Endodermal cell (in vitro differentiated cells): ENCODE measurements at places on chromosomes 3 and 15.
A peak's percentile ranks its signal among the peaks of the same experiment; 100 is the strongest.

- no peak for DNase-seq
These were observed 2.9 kb upstream of the DIS3L start for GRCh38 chr15:66290518-66290917.

DNA sequence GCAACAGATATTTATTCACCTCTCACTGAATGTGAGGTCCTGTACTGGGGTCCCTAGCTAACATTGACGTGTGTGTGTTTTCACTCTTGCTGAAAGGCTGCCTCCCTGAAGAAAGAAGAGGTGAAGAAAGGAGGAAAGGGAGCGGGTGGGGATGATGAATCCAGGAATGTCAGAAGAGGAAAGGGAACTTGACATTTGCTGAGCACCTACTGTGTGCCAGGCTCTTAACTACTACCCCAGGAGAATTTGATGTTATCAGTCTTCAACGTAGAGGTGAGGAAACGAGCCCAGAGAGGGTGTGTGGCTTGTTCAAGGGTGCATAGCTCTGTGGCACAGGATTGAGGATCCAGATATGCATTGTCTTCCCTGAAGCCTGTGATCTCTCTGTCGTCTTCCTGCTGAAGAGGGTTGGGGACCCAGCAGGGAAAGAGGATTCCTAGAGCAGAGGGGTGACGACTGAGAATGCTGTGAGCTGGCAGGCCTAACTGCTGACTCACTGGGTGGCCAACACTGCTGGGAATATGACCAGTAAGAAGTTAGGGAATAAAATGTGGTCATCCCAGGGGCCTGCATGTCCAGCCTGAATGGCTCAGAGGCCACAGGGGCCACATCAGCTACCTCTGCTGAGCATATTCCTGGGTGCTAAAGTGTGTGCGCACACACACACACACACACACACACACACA lies 6.6 kb upstream of the ATP2B2 start:
- peak; percentile 67 for DNase-seq

- DNase-seq: peak; percentile 29
These were observed 13.0 kb downstream of the TGM5 start for GRCh38 chr15:43253431-43254403.

GRCh38 chr3:189334064-189334920 lies 162.5 kb downstream of the TPRG1 start:
- no peak for DNase-seq

- no peak for DNase-seq
These were observed 160.9 kb downstream of the TIGIT start for GRCh38 chr3:114454551-114455251.

DNA sequence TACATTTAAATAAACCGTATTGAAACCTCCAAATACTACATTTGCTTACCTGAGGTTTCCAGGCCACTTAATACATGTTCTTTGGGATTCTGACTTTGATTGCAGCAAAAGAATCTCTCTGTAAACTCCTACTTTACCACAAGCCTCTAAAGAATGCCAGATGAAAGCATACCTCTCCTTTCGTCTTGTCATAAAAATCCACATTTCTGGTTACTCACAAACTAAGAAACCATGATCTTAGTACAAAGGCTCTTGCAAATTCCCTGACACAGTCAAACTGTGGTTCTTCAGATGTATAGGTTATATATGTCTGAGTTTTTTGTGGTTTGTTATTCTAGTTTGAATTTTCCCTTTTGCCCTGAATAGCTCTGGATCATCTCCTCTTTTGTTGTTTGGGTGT lies 188.4 kb downstream of the RAP2B start:
- no peak for DNase-seq

- no peak for DNase-seq
These were observed 45.4 kb downstream of the COMMD2 start for GRCh38 chr3:149706905-149707304.

DNA sequence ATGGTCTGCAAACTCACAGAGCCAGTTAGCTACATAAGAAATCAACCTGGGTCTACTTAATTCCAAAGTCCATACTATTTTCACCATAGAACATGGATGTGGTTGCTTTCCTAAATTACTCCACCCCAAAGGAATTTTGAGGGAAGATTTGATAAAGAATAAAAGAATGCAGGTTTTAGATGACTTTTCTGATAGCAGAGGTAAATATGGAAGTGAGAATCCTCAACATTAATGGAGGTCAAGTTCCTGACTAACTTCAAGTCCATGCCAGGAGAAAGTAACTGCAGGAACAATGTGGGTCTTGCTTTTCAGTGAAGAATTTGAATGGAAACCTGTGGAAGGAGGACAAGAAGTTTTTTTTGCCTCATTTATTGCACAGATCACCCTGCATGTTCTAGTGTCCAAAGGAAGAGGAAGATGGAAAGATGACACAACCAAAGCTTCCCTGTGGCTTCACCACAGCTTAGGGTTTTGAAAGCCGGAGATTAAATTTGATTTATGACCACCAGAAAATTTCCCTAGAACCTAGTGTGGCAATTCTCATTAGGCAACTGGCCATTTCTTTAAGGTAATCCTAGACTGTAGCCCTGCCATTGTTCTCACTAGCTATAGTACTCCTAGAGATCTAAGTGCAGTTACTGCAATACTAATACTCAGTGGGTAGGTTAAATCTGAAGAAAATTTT lies 429.7 kb downstream of the RAP2B start:
- DNase-seq: no peak

DNA sequence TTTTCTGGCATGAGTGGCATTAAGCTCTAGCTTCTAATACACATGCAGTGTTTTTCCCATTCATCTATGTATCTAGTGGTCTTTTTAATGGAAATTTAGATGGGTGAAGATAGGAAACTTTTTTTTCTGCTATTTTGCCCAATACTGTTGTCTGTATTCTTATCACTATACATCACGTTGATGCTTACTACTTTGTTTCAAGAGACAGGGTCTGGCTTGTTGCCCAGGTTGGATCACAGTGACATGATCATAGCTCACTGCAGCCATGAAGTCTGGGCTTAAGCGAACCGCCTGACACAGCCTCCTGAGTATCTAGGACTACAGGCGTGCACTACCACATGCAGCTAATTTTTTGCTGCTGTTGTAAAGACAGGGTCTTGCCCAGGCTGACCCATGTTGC lies 84.6 kb downstream of the PEAK1 start:
- DNase-seq: no peak

- DNase-seq: peak; percentile 88
These were observed 4.1 kb upstream of the AMOTL2 start for GRCh38 chr3:134378384-134378783.

DNA sequence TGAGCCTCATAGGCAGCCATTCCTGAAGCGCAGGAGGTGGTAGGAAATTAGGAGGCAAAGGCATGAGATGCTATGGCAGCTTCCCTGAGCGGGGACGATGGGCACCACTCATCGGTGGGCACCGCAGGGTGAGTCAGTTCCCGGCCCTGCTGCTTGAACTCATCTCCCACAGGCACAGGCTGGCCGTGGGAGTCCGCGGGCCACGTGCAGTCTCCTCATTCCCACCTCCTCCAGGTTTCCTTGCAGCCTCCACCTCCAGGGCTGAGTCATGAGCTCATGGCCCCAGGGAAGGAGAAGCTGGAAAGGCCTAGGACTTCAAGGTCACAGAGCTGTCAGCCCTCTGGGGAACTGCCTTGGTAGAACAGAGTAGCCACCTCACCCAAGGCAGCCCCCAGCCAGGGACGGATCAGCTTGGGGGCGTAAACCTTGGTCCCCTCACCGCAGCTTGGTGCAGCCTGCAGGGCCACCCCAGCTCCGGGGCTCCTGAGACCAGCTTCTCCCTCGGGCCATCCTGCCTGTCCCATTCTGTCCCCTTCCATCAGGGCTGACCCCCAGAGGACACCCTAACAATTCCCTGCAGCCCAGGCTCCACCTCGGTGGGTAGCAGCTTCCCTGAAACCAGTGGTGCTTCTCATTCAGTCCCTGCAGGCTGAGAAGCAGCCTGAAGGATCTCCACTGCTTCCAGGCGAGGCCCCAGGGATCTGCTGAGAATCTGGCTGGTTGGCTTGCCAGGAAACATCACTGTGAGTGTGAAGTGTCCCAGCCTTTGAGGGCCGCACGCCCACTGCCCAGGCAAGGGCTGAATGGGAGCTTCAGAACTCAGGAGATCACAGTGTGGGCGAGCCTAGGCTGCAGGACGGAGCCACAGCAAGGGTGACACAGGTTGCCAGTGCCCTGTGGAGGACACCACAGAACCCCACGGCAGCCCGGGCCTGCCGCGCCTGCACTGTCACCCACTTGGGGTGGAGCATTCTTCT lies 150.7 kb upstream of the MEF2A start:
- DNase-seq: peak; percentile 35

GRCh38 chr3:50480471-50480870 lies 23.0 kb downstream of the CACNA2D2 start:
- no peak for DNase-seq

DNA sequence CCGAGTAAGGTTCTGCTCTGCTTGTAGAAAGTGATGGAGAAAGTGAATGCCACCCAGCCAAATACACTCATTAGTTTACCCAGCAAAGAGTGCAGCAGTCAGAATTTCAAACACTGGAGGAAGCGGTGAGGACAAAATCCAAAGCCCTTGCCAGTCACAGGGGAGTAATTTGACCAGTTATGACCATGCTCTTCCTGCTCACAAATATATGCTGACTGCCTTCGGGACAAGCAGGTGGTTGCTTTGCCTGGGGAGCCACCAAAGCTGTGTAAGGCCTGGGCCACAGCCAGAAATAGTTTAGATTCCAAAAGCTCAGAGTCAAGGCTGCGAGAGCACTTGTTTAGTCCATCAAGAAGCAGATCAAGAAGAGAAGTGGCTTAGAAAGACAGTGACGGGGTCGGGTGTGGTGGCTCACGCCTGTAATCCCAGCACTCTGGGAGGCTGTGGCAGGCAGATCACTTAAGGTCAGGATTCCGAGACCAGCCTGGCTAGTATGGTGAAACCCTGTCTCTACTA lies 51.0 kb upstream of the ATP13A3 start:
- no peak for DNase-seq

DNA sequence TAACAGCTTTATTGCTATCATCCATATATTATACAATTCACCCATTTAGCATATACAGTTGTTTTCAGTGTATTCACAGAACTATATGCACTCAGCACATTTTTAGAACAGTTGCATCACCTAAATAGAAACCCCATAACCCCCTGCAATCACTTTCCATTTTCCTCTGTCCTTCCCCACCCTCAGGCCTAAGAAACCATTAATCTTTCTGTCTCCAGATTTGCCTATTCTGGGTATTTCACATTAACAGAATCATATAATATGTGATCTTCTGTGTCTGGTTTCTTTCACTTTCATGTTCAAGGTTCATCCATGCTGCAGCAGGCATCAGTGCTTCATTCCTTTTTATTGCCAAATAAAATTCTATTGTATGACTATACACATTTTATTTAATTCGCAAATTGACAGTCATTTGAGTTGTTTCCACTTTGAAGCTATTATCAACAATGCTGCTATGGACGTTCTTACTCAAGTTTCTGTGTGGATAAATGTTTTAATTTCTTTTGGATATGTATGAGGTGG lies 39.8 kb downstream of the ADAMTS17 start:
- no peak for DNase-seq

- DNase-seq: no peak
These were observed 19.6 kb upstream of the FBXO22 start for GRCh38 chr15:75884041-75884440.

DNA sequence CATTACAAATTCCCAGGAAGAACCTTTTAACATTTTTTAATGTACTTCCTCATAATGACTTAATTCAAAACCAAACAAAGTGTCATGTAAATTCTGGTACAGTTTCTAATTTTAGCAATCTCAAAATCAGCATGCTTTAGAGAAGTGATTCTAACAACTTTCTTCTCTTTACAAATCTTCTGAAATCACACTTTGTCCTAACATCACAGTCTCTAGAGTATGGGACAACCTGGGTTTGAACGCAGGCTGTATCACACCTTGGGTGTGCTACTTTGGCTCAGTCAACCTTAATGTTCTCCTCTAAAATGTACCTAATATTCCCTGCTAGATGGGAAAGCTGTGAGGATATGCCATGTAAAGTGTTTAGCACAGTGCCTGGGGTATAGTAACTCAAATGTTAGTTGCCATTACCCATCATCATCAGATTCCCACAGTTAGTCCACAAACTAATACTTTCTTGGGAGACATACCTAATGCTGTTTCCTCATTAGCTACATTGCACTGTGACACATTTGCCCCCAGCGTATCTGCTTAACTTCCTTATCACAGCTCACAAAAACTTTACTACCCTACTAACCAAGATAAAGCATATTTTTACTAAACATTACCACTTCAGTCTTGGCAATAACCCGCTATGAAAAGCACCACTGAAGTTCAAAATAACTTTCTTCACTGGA lies 3.1 kb downstream of the TSPAN3 start:
- no peak for DNase-seq

GRCh38 chr3:152315623-152316022 lies 46.9 kb downstream of the MBNL1 start:
- no peak for DNase-seq

DNA sequence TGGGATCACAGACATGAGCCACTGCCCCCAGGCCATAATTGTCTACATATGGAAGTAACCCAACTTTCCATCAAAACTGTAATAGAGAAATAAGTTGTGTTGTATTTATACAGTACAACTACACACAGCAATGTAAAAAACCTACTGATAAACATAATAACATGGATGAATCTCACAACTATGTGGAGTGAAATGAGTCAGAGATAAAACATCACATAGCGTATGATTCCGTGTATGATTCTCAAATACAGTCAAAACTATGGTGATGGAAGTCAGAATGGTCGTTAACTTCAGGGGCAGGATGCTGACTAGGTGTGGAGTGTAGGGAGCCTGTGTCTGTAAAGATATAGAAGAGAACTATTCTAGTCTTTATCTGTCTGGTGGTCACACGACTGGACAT lies 332.7 kb upstream of the SLCO3A1 start:
- DNase-seq: no peak

GRCh38 chr3:119884161-119884557 lies 102.3 kb downstream of the NR1I2 start:
- no peak for DNase-seq
